CD8-positive, alpha-beta memory T cell (primary cell): ENCODE measurements at places on chromosomes 7 and 10.
A peak's percentile ranks its signal among the peaks of the same experiment; 100 is the strongest.

GRCh38 chr7:101121991-101122932, 4.6 kb upstream of the SERPINE1 start:
- H3K27me3 ChIP-seq: peaks cover 5% of the 10 kb centered on the region
- peaks cover 21% of the 10 kb centered on the region for H3K4me1 ChIP-seq
- no peaks in the 10 kb centered on the region for H3K36me3 ChIP-seq
- H3K4me3 ChIP-seq: no peak overlapping the region

DNA sequence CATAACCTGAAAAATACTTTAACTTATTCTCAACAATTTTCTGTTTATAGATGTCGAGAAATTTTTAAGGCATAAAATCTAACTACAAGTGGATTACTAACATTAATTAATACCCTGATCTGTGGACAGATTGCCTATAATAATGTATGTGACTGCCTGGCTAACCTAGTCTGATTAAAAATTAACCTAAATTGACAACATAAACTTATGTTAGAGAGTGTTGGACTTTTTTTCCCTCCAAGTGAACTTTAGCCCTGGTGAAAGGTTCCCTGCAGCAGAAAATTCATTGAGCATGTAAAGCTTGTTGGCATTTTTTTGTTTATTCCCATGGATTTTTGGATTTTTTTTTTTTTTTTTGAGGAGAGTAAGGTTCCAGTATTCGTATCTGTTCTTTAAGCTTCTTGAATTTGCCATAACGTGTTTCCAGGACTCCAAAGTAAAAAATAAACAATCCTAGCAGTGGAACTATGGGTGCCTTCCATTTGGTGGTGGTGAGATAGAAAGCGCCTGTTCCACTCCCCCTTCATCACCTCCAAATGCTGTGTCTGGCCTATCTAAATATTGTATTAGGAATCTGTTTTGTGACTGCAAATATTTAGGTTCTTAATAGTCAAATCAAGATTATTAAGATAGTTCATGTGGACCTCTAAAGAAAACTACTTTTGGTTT, 36.1 kb downstream of the NET1 start:
- H3K4me1 ChIP-seq: peaks cover 19% of the 10 kb centered on the region
- H3K4me3 ChIP-seq: no peak overlapping the region
- H3K27ac ChIP-seq: peak overlapping the region; percentile 56
- H3K27me3 ChIP-seq: no peaks in the 10 kb centered on the region
- peaks cover 12% of the 10 kb centered on the region for H3K36me3 ChIP-seq

GRCh38 chr7:54888067-54888733, 129.2 kb upstream of the SEC61G start:
- no peak overlapping the region for H3K27ac ChIP-seq
- no peak overlapping the region for H3K4me3 ChIP-seq
- no peaks in the 10 kb centered on the region for H3K27me3 ChIP-seq
- H3K4me1 ChIP-seq: no peaks in the 10 kb centered on the region

DNA sequence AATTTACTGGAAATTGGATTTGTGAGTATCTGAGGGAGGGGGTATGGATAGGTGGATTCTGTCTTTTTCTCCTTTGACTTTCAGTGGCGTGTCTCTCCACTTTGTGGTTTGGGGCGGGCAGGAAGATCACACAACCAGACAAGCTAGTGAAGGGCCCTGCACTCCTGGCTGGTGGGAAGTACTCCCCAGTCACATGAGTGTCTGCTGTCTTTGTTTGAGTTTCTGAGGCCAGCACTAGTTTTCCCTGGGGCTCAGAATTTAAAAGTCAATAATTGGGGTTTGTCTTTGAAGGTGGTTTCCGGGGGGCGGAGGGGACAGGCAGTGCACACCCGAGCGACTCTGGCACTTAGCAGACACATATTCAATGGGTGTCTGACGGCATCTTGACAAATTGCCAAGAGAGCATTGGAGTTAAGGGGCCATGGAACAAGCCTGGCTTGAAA, 120.1 kb downstream of the WDFY4 start:
- peaks cover 47% of the 10 kb centered on the region for H3K4me1 ChIP-seq
- H3K27me3 ChIP-seq: no peaks in the 10 kb centered on the region
- H3K4me3 ChIP-seq: no peak overlapping the region
- H3K27ac ChIP-seq: no peak overlapping the region
- no peak for DNase-seq
- no peaks in the 10 kb centered on the region for H3K36me3 ChIP-seq

GRCh38 chr10:109866168-109866994, 56.9 kb downstream of the XPNPEP1 start:
- H3K36me3 ChIP-seq: peaks cover 63% of the 10 kb centered on the region
- no peaks in the 10 kb centered on the region for H3K4me1 ChIP-seq
- DNase-seq: no peak
- H3K27me3 ChIP-seq: no peaks in the 10 kb centered on the region

- no peaks in the 10 kb centered on the region for H3K27me3 ChIP-seq
- no peaks in the 10 kb centered on the region for H3K4me1 ChIP-seq
- no peaks in the 10 kb centered on the region for H3K36me3 ChIP-seq
- DNase-seq: no peak
These were observed 72.2 kb upstream of the INSIG1 start for GRCh38 chr7:155225516-155225915.

DNA sequence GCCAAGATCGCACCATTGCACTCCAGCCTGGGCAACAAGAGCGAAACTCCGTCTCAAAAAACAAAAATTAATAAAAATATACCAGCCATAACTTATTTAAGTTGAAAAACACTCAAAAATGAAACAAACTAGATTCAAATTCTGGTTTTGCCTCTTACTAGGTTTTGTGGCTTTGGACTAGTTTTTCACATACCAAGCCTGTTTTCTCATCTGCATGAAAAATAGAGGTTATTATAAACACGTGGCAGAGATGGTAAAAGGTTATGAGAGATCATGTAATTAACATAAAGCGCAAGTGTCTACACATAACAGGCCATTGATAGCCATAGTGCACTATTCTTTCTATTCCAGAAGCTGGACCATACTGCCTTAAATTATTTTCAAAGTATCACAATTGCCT, 35.5 kb upstream of the CABCOCO1 start:
- no peaks in the 10 kb centered on the region for H3K4me1 ChIP-seq
- H3K4me3 ChIP-seq: no peak overlapping the region
- H3K27ac ChIP-seq: no peak overlapping the region

DNA sequence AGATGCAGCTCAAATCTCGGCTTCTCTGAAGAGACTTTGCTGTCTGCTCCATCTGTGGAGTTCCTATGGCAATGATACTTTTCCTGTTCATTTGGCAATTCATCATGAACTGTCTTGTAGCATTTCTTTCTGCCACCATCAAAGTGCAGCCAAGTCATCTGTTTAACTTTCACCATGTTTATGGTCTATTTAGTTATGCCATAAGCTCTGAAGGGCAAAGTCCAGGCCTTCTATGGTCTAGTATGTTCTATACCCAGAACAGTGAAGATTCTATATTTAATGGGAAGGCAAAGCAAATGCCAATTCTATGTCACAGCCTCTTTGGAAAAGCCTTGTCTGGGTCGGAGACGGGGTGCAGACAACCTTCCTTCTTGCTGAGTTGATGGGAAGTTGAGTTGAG, 472.6 kb downstream of the PLXNA4 start:
- H3K27ac ChIP-seq: no peak overlapping the region
- no peak for DNase-seq
- H3K4me1 ChIP-seq: no peaks in the 10 kb centered on the region
- H3K27me3 ChIP-seq: no peaks in the 10 kb centered on the region

GRCh38 chr10:28320090-28320489, 17.2 kb upstream of the MPP7 start:
- H3K4me3 ChIP-seq: no peak overlapping the region
- H3K27me3 ChIP-seq: no peaks in the 10 kb centered on the region
- H3K36me3 ChIP-seq: peaks cover 6% of the 10 kb centered on the region
- no peak for DNase-seq
- no peak overlapping the region for H3K27ac ChIP-seq
